COR-L47 (cell line): ENCODE measurements at places on chromosomes 1 and 21.

DNA sequence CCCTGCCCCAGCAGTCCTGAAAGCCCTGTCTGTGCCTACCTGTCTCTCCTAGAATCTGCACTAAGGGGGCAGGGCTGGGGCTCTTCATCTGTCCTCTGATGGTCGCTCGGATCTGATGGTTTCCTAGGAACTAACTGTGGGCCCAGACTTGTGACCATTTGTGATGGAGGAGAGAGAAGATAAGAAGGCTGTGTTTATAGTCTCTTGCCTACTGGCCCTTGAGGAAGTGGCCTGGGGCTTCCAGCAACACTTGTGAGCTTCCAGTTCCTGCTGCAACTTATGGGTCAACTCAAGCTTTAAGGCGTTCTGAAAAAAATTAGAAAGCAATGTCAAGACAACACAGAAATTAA, 53.2 kb upstream of the SYNC start:
- no peak for DNase-seq

GRCh38 chr1:202367271-202367670, 18.8 kb downstream of the PPP1R12B start:
- no peak for DNase-seq

DNA sequence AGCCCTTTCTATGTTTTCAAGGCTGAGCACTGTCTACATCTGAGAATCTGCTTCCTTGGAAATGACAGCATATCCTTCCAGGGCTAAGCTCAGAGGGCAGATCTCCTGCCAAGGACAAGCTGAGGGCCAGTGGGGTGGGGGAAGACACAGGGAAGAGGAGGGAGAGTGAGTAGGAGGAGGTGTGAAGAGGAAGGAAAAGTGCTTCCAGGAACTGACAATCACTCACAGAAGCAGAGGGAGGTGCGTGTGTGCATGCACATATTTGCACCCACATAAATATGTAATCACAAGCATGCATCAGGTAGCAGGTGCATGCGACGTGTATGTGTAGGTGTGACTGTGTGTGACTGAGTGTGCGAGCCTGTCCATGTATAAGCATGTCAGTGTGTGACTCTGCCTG, 43.7 kb upstream of the SCMH1 start:
- no peak for DNase-seq

GRCh38 chr1:32859915-32860314, 10.8 kb downstream of the FNDC5 start:
- DNase-seq = no peak

DNA sequence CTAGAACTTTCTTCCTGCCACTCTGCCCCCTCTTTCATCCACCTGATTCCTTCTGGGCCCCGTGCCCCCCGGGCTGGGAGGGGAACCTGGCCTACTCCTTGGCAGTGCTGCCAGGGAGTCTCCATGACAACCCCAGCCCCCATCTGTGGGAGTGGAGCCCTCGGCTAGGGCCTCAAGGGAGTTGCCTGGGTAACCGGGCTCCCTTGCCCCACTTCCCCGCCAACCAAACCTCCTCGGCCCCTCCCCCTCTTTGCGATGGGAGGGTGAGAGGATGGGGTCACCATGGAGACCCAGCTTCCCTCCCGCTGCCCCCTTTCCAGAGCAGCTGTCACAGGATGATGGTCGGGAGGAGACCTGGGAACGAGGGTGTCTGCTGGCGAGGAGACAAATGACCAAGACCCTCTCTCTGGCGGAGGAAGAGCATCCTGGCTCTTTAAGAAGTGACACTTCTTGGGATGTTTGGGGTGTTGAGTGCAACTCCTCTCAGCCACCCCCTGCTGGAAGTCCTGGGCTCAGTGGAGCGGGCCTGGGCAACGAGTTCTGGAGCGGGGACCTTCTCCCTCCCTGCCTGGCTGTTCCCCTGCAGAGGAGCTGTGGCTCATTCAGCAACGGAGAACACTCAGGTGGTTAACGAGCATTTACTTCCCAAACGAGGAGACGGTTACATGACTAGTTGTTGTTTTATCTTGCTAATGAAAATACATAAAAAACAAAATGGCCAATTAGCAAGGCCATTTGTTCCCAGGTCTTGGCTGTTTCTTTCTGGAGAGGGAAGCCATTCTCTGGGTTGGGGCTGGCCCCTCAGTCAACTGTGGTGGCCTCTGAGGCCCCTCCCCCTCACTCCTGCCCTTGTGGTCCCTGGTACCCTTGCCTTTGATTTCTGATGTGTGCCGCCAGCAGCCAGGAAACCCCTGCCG, 82.8 kb downstream of the UBIAD1 start:
- peak; percentile 87 for DNase-seq

DNA sequence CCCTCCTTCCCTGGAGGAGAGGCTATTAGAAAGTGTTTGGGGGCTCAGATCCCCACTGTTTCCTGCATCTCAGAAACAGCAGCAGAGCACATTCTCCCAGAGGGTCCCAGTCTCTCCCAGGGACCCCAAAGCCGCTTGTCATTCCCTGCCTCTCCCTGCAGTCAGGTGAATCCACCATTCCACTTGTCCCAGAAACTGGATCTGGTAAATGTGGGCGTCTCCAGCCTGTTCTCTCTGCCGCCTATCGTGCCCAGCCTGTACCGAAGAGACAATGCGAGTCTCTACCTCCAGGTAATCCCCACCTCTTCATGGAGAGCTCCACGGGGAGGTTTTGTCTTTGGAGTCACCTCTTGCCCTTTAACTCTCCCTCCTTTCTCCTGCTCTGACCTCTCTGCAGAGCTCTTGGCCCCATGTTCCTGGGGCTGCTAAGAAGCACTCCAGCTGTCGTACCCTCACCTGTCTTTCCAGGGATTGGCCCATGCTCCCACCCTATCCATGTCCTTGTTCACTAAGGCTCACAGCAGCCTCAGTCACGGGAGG, 26.9 kb downstream of the INAVA start:
- DNase-seq = no peak

DNA sequence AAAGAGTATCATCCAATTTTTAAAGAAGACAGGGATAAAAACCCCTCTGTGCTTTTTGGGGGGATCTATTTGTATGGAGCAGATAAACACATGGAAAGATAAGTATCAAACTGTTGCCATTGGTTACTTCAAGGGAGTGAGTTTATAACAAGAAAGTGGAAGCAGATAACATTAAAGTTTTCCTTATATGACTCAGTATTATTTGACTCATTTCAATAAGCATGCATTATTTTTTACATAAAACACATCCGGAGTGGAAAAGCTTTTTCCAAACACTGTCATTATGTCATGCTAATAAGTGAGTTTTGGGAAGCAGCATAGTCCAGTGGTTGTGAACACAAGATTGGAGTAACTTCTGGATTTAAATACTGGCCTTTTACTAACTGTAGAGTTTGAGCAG, 452.2 kb downstream of the LTN1 start:
- DNase-seq = no peak

DNA sequence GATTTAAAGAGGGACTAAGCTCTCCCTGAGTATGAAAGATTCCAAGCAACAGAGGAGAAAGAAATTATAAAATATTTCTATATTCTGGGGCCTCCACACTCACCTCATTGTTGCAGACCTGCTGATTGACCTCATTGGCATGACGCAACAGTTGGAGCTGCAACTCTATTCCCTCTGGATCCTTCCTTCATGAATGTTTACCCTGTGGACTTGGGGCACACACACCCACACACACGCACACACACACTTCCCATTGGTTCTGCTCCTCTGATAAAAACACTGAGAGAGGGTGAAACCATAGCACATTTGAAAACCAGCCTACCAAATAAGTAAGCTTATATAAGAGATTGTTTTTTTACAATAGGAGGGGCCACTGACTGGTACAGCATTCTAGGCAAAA, 159.1 kb downstream of the BRINP2 start:
- no peak for DNase-seq

- peak; percentile 30 for DNase-seq
Measured at GRCh38 chr1:174883409-174883808, 116.3 kb upstream of the CACYBP start.

- no peak for DNase-seq
Measured at GRCh38 chr1:209326076-209326475, 257.4 kb upstream of the CAMK1G start.

GRCh38 chr1:224620105-224620504, 4.0 kb downstream of the CNIH3 start:
- no peak for DNase-seq

- DNase-seq = no peak
Measured at GRCh38 chr1:81598623-81599022, 202.1 kb upstream of the ADGRL2 start.

DNA sequence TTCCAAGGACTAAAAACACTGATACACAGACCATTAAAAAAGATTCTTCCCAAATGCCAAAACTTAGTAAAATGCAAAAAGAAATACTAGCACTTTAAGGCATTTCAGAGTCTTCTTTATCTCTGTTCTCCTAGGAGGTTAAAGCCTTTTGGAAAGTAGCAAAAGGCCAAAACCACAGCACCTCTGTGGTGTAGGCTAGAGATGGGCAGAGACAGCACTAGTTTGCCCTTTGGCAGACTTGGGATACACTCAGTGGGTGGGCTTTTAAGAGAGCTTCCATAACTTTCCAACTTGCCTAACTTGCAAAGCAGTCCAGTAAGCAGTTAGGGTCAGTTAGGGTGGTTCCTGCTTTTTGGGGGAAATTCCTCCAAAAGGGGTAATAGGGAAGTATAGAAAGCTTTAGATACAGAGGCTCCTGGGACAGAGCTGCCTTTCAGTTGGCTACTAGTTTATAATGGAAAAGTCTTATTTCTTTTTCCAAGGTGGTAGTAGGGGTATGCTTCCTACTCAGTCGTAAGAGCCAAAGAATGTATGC, 17.9 kb upstream of the PTCH2 start:
- no peak for DNase-seq

DNA sequence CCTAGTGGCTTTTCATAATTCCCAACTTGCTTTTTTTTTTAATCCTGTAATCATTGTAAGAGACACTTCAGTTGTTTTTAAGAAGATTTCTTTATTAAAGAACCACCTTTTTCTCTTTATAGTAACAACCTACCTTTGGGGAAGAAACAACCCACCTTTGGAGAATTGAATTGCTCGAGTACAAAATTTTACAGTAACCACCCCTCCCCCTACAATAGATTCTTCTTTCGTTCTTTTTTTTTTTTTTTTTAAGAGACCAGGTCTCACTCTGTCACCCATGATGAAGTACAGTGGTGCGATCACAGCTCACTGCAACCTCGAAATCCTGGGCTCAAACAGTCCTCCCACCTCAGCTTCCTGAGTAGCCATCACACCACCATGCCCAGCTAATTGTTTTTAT, 2.1 kb upstream of the LRRC40 start:
- DNase-seq = no peak

GRCh38 chr21:36087362-36088138, 17.7 kb downstream of the CBR1 start:
- DNase-seq = no peak

DNA sequence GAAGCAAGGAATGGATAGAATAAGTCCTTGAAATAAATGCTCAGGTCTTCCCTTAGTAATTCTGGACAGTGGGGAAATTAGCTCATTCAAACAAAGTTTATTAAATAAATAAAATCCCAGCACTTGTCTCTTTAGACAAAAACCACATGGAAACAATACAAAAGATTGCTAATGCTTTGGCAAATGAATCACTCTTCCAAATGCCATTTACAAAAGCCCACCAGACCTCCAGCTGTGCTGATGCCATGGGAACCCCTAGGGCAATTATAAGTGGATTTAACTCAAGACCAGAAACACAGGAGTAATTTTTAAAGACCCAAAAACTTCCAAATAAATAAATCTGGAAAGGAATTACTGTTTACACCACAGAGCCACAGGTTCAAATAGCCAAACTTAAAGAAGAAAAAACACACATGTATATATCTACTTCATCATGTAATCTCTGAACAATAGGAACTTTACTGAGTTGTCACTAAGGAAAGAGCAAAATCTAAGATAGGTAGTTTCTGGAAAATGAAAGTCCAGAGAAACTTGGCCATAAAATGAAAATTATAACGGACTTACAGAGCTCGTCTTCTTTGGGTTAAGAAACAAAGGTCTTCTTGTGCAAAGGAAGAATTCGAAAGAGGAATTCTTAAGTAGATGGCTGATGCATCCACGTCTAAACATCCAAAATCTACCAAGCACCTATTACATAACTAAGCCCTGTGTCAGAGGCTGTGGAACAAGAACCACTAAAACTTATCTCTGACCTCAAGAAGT, 399.4 kb downstream of the SMYD3 start:
- DNase-seq = peak; percentile 38

GRCh38 chr1:161978011-161978790, 45.5 kb downstream of the OLFML2B start:
- DNase-seq = no peak

DNA sequence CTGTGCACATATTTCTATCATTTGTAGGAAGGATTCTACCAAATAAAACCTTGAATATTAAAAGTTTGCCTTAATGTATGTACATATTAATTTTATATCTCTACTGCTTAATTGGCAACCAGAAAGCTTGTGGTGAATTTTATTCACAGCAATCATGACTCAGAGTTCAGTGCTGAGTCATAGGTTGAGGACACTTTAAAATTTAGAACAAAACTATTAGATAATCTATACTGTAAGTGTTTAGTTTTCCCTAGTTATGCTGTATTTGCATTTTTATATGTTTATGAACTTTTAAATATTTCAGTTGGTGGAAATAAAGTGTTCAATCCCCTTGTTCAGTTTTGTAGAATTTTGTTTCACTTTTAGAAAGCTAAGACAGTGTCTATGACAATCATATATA, 841.5 kb downstream of the KCNT2 start:
- no peak for DNase-seq

DNA sequence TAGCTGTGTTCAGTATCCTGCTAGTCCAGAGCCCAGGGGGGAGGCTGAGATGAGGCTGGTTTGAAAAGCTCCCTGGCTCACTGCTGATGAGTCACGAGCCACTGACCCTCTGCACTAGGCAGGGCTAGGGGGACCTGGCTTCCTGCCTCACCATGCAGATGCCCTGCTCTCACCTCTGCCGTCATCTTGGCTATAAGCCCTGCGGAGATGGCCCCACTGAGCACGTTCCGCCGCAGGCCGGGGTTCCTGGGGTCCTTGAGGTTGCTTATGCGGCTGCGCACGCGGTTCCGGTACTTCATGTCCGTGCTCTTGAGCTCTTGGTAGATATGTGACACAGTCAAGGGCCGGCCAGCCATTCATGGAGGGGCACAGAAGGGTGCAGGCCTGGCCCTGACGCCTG, 24.1 kb upstream of the ZNF436 start:
- DNase-seq = no peak

DNA sequence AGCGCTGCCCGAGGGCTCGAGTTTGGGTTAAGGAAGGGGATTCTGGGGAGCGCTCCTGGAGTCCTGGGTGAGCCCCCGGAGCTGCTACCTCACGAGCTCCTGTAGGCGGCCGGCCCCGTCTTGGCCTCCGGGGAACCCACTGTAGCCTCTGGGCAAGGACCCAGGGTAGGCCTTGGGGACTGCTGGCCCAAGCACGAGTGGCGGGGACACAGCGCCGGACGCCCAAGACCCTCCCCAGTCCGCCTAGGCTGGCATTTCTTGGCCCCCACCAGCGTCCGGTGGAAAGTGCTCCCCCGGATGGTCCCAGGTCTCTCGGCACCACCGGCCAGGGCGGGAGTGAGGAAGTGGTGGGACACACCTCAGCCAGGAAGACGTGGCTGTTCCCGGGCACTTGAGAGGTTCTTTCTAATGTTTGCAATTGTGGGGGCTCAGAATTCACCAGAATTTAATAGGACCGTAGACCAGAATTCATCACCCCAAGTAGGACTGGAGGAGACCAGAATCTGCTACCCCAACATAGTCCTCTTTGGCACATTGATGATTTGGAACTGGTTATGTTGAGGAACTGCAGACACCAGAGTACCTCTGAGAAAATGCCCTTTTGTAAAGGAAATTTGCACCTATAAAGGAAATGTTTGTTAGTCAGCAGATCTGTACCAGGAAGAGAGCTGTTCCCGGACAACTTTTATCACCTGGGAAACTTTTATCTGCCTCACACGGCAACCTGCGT, 622 bp upstream of the TMPRSS2 start:
- DNase-seq = no peak
